ENCODE measurements at places on chromosomes 12 and 14. TPM values are rescaled to one million over a fixed set of nuclear protein-coding genes. Genes with fewer than 3 reads are reported as not detected.

Gene SERPINA1
- total RNA-seq: 1.7 TPM

Gene LRP1-AS
- total RNA-seq: not detected

Gene ENO2
- total RNA-seq: 49.7 TPM

Gene KLRD1
- 0.32 TPM for total RNA-seq

Gene B4GALNT3
- total RNA-seq: 0.80 TPM

Gene NTS
- not detected for total RNA-seq

Gene SAV1
- 34.5 TPM for total RNA-seq

Gene CD163L1
- 1.4 TPM for total RNA-seq

Gene PTGDR
- 0.17 TPM for total RNA-seq

Gene TPPP2
- not detected for total RNA-seq

Gene TCL1A
- 0.99 TPM for total RNA-seq

Gene FGF23
- not detected for total RNA-seq

Gene KRT72
- not detected for total RNA-seq

Gene CPNE6
- 0.26 TPM for total RNA-seq

Gene CELA1
- not detected for total RNA-seq

Gene PLCZ1
- total RNA-seq: 0.83 TPM

Gene LIN7A
- 5.8 TPM for total RNA-seq

Gene ZNF740
- total RNA-seq: 19.6 TPM

Gene VASH1
- total RNA-seq: 6.2 TPM

Gene MUCL1
- total RNA-seq: not detected

Gene TAS2R9
- not detected for total RNA-seq

Gene SRRM4
- total RNA-seq: not detected

Gene CCER1
- total RNA-seq: not detected

Gene RBP5
- 1.2 TPM for total RNA-seq

Gene ATL1
- 15.8 TPM for total RNA-seq

Gene PGF
- total RNA-seq: 16.7 TPM

Gene TROAP
- total RNA-seq: 0.26 TPM

Gene CLECL1
- not detected for total RNA-seq

Gene DHRS2
- 0.63 TPM for total RNA-seq

Gene DENND5B
- total RNA-seq: 15.7 TPM

Measured in esophagus muscularis mucosa (tissue), 4 donors.